Stimulated activated CD8-positive, alpha-beta memory T cell treated with anti-CD3 and anti-CD28 coated beads, Interleukin-4, amount 100 ng/mL, for 48 hours (primary cell): ENCODE measurements at places on chromosomes 11 and 22.

- peak; percentile 58 for DNase-seq
Measured at GRCh38 chr11:86047275-86047991, 21.5 kb downstream of the PICALM start.

DNA sequence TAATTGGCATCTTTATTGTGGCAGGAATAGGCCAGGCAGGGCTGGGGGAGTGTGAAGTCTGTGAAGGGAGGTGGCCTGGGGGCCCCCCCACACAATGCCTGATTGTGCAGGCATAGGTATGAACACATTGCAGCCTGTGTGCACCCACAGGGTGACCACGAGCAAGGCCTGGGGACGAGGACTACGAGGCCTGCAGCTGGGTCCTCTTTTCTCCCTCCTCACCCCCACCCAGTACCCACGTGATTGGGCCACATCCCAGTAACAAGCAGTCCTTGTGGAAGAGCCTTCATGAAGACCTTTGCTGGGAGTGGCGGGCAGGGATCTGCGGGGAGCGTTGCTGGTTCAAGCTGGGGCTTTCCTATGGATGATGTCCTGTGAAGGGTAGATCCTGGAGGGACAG lies 29.3 kb downstream of the ZBTB16 start:
- no peak for DNase-seq

- no peak for DNase-seq
Measured at GRCh38 chr22:50311606-50312351, 4.3 kb upstream of the PLXNB2 start.

DNA sequence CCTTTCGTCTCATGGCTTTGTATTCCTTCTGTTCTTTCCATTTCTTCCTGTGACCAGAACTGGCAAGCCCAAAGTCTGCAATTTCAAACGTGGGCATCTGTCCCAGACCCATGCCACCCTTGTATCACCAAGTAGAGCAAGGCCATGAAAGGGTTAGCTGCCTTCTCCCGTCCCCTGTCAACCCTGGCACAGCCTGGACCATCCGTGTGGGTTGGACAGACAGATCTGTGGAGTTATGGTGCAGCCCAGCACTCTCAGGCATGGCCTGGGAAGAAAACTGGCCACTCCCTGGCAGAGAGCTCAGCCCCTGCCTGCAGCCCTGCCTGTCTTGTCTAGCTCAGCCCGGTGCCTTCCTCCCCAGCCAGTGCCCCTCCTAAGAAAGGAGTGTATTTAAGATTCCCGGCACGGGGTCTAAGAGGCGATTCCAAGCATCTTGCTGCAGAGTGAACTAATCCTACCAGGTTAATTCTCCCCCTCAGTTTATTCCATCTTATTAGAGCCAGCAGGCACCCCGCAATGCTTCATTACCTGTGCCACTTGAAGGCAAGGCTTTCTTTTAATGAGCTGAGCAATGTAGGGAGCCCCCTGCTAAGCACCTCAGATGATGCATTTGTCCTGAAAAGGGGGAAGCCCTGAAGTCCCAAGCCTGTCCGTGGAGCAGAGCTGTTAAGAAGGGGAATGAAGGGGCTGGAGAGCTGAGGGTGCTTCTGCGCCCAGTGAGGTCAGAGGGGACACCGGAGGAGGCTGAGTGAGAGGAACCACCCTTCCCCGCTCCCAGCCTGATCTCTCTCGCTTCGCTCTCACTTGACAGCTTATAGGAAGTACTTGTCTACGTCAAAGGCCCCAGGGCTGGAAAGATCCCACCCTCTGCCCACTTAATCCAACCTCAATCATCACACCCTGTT lies 130.6 kb downstream of the SPATA19 start:
- DNase-seq, result no peak

DNA sequence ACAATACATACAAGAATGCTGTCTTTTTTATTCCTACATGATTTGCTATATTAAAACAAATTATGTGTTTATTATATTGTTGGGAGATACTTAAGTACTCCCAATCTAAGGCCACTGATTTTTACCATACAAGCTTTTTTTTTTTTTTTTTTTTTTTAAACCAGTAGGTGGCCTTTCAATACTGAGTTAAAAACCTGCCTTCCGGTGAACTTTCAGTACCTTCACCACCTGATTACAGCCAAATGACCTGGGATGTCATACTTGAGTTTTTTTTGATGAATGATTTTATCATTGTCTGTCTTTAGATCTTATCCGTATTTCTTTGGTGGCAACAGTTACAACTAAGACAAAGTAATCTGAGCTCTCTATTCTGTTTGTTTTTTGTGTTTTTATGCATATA lies 94.0 kb upstream of the FOLH1 start:
- DNase-seq, result no peak
